ENCODE measurements at places on chromosomes 11 and 22. TPM values are rescaled to one million over a fixed set of nuclear protein-coding genes. Genes with fewer than 3 reads are reported as not detected.

MS4A4E gene
- not detected for total RNA-seq

SERHL2 gene
- 0.25 TPM for total RNA-seq

SORL1 gene
- total RNA-seq = 1.9 TPM

OR8D1 gene
- not detected for total RNA-seq

MRGPRX3 gene
- total RNA-seq = 0.14 TPM

SLC22A9 gene
- not detected for total RNA-seq

SLC43A1 gene
- total RNA-seq = 2.7 TPM

OR51I1 gene
- not detected for total RNA-seq

CDC42EP2 gene
- total RNA-seq = 16.1 TPM

CRYBB1 gene
- not detected for total RNA-seq

APOL4 gene
- total RNA-seq = 0.14 TPM

TECTA gene
- 0.12 TPM for total RNA-seq

ISX gene
- not detected for total RNA-seq

DNAL4 gene
- 8.7 TPM for total RNA-seq

SERPING1 gene
- 0.95 TPM for total RNA-seq

GRAP2 gene
- total RNA-seq = not detected

KCNK4 gene
- total RNA-seq = not detected
